ENCODE measurements at places on chromosomes 4 and X.

GRCh38 chr4:110616238-110617074 lies 6.4 kb downstream of the PITX2 start:
- DNase-seq = no peak

- no peak for DNase-seq
Measured at GRCh38 chr4:161949946-161950725, 213.7 kb downstream of the FSTL5 start.

DNA sequence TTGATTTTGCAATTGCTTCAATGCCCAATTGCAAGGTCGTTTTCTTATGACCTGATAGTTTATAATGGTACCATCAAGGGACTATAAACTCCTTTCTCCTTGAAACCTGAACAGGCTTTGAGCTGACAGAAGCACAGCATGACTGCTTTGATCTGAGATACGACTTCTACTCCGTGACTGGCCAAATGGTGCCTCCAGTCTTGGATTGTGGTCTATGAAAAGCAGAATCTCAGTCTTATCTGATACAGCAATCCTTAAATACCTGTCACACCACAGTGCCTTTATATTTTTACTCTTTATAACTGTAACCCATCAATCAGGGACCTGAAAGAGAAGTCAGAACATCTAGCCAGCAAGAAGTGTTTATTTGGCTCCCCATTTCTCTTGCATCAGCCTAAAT lies 93.1 kb downstream of the DOCK11 start:
- DNase-seq = no peak

GRCh38 chr4:151719956-151720334 lies 40.9 kb downstream of the GATB start:
- no peak for DNase-seq

DNA sequence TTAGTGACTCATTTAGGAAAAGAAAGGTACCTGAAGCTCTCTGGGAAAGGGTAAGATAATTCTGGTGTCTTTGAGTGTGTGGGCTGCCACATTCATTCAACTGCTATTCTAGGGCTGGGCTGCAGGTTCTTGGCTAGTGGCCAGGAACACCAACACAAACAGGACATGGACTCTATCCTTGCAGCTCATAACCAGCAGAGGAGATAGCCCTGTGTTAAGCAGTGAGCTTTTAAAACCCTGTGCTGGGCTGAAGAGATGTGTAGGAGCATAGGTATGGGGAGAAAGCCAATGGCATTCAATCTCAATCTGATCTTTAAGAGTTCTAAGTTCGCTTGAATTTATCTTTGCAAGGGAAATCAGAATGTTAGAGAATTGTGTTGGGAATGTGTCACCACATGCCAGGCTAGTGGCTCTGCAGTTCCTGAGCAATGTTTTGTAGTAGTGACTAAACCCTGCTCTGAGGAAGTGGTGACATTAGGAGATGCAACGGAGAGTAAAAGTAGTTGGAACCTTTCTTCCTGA lies 39.2 kb downstream of the SGMS2 start:
- DNase-seq = no peak

- DNase-seq = no peak
Measured at GRCh38 chrX:122091571-122091970, 1044.2 kb downstream of the GLUD2 start.

DNA sequence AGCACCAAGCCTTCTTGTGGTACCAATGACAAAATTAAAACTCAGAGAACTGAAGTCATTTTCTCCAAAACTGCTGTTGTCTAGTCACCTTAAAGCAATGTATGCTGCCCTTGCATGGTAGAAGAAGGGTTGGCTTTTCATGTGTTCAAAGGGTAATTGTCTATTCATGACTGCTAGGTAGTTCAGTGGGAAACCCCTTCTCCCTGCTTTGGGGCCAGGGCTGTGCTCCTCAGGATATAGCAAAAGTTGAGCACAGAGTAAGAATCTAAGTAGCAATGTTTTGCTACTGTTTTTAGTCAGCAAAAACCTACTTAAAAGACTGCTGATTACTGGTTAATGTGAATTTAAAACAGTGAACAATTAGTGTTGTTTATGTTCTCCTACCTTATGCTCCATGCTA lies 30.8 kb upstream of the FAM9B start:
- DNase-seq = no peak

DNA sequence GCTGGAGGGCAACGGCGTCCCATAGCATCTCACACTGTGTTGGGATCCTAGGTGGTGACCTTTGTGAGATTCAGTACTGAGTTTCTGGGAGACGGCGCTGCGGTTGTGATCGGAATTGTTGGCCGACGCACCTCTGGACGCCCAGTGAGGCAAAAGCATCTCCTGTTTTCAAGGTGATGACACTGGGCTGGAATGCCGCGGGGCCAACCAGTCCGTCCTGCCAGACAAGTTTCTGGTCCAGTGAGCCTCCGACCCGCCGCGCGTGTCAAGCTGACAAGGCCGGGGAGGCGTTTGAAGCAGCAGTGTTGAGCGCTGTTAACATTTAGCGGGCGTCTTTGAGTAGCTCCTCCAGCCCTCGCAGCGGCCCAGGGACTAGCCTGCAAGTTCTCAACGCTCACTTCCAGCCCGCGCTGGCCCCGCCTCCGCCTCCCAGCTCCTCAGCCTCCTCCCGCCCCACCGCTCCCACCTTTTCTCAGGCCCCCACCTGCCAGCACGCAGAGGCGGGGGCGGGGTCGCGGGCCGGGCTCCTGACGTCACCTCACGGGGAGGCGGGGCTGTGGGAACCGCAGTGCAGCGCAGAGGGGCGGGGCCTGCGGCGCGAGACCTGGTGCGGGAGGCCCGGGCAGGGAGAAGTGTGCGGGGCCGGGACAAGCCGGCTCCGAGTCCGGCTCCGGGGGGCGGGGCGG lies 482 bp upstream of the CDS1 start:
- peak; percentile 83 for DNase-seq

GRCh38 chr4:3157366-3157765 lies 82.9 kb downstream of the HTT start:
- DNase-seq = no peak

DNA sequence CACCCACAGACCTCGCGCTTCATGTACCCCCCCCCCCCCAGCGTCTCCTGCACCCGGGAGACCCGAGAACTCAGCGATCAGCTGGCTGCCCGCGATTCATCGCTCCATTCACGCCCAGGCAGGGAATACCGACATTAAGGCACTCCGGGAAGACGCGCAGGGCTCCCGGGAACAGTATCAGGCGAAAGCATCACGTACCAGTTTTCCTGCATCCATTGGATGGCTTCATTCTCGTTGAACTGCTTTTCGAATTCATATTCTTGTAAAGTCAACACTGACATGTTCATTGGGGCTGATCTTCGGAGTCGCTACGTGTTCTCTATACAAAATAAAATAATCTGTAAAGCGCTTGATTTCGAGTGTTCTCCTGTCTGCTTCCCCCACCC lies 373 bp downstream of the ELOVL6 start:
- DNase-seq = peak; percentile 9

- peak; percentile 34 for DNase-seq
Measured at GRCh38 chr4:88008122-88008742, 797 bp downstream of the PKD2 start.

GRCh38 chr4:112296949-112297880 lies at the start of gene ALPK1:
Gene ALPK1 (plus strand): TSS chr4:112297369.
- DNase-seq = no peak

DNA sequence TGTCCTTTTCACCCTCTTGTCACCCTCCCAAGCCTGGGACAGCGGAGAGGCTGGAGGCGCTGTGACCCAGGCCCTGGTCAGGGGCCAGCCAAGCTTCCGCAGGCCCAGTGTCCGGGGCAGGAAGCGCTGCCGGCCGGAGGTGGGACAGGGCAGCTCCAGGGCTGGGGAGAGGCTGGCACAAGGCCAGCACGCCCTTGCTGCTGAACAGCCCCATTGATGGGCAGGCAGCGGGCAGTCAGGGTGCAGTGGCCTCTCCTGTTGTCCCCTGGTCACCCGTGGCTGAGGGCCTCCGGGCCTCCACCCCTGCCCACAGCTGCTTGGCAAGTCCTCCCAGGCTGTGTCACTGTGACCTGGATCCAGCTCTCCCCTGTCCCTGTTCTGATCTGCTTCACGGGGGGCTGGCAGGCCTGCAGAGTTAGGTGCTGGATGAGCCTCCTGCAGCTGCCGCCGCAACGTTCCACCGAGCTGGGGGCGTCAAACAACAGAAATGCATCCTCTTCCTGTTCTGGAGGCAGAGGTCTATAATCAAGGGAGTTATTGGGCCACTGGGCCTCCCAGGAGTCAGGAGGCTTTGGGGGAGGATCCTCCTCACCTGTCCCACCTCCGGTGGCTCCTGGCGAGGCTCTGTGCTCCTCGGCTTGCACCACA lies 107.9 kb downstream of the PSAPL1 start:
- no peak for DNase-seq

- no peak for DNase-seq
Measured at GRCh38 chrX:17960891-17961290, 99.8 kb upstream of the RAI2 start.

DNA sequence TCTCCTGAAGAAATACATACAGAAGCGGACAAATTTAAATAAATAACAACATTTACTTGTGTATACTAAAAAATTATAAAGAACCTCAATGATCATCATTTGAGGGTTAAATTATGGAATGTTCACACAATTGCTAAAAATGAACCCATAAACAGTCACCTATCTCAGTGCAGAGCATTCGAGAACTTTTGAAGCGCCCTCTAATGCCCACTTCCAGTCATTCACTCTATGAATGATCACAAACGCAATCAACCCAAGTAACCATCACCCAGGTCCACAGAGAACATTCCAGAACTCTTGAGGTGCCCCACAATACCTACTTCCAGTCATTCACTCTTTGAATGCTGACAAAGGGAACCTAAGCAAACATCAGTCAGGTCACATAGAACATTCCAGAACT lies 103.5 kb upstream of the PLAC1 start:
- peak; percentile 4 for DNase-seq

DNA sequence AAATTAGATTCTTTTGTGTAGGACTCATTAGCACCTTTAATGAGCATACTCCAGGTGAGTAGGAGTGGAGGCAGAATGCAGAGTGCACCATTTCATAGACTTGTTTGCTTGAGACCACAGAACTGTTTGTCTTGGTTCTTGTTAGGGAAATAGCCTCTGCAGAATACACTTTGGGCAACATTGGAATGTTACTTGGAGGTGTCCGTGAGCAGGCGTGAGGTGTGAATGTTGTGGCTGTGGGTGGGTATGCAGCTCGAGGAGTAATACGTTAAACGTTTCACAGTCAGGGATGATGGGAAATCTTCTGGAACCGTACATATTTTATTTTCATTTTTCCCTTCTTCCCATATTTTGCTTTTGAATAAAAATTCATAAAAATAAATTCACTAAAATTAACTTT lies 31.6 kb downstream of the PAQR3 start:
- no peak for DNase-seq

DNA sequence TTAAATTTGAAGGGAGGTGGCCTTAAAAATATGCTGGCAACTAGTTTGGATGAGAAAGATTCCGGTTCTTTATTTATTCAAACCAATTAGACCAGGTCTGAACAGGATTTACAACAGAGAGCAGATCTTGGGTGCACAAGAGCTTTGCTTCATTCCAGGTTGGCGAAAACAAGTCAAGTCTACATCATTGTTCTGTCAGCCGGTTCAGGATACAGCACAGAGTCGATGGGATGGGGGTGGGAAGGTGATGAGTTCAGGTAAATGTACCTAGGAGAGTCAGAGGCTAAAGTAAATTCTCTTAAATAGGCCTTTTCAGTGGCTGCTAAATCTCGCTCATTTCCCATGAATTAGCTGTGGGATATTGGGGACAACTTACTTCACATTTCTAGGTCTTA lies 882 bp upstream of the STIM2 start:
- DNase-seq = no peak

- no peak for DNase-seq
Measured at GRCh38 chr4:84985952-84986351, 19.5 kb upstream of the WDFY3 start.

DNA sequence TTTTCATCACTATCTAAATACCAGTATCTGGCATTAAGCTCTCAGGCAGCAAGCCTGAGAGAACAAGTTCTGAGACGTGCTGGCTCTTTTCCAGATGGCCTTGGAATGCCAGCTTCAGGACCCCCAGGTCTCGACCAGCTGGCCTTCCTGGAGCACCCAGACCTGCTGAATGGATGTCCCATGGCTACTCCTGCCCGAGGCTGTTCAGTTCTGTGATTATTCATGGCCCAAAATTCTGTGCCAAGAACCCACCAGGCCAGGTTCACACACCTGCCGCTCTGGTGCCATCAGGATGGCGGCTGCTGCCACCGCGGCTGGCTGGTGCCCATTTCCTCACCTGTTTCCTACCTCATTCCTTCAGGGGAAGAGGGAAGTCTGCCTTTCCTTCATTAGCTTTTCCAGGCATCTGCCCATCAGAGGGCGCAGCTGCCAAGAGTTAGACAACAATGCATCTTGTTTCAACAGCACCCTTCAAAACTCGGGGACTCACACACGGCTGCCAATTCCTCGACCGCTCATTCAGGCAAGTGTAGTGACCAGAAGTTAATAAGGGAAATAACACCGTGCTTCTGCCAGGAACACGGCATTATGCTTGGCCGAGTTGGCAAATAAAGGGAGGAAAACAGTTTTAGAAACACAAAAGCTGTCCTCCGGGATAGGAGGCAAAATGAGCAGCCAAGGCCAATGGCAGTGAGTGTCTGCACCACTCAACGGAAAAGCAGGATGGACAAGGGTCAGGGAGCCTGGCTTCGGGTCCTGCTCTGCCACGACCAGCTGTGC lies 173.8 kb downstream of the NSUN7 start:
- DNase-seq = peak; percentile 77

GRCh38 chr4:75995727-75996126 lies 5.0 kb upstream of the SDAD1 start:
- peak; percentile 39 for DNase-seq

DNA sequence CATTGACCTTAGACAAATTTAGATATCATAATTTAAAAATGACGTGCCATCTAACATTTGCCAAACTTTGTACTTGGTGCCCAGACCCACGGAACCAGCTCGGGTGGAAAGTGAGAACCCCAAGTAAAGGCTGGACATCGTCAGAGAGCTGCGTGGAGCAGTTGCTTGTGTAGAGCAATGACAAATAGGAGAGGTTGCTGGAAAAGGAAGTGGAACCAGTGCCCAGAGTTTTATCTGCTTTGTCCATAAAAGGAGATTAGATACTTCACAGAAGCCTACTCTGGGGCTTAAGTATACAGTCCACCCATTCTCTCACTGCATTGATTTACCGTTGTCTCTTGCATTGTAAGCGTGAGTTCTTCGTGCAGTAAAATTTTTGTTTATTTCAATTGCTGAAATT lies 5.4 kb upstream of the TBC1D1 start:
- no peak for DNase-seq

DNA sequence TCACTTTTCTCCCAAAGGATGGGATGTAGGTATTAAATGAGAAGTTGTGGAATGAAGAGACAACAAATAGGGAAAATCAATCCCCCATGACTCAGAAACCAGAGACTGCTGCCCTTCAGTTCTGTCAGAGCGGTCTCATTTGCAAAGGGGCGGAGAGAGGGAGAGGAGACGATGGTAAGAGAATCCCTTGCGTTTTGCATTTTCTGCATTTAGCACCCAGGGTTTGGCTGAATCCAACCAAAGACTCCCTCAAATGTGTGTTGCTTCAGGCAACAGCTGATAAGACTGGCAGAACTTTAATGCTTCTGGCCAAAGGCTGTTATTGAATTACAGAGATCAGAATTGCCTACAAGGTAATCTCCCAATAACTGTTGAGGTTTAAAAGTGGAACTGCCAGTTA lies 230.2 kb downstream of the EVC2 start:
- no peak for DNase-seq

Data from NCI-H1105 treated with DMSO at 0.1 percent for 48 hours (cell line).